Activated CD8-positive, alpha-beta memory T cell treated with anti-CD3 and anti-CD28 coated beads for 48 hours (primary cell): ENCODE measurements at places on chromosomes 13 and 19.

- no peak for DNase-seq
Observed at GRCh38 chr19:36652958-36653357, 13.7 kb downstream of the ZNF461 start.

- DNase-seq = no peak
Observed at GRCh38 chr19:47283405-47284059, 8.8 kb downstream of the INAFM1 start.

DNA sequence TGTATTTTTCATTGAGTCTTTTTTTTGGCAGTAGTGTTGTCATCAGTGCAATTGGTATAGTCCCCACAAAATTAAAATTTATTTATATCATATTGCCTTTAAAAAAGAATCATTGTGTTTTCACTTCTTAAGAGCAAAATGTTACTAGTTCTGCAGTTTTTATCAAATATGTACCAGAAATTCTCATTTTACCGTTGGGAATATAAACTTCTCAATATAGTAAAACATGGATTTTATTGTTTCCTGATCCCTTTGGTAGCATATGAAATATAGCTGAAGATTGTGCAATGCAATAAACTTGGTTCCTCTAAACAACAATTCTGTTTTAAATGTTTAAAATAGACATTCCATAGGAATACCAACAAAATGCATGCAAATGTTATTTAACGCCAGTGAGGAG lies 306.5 kb upstream of the PCDH20 start:
- no peak for DNase-seq

DNA sequence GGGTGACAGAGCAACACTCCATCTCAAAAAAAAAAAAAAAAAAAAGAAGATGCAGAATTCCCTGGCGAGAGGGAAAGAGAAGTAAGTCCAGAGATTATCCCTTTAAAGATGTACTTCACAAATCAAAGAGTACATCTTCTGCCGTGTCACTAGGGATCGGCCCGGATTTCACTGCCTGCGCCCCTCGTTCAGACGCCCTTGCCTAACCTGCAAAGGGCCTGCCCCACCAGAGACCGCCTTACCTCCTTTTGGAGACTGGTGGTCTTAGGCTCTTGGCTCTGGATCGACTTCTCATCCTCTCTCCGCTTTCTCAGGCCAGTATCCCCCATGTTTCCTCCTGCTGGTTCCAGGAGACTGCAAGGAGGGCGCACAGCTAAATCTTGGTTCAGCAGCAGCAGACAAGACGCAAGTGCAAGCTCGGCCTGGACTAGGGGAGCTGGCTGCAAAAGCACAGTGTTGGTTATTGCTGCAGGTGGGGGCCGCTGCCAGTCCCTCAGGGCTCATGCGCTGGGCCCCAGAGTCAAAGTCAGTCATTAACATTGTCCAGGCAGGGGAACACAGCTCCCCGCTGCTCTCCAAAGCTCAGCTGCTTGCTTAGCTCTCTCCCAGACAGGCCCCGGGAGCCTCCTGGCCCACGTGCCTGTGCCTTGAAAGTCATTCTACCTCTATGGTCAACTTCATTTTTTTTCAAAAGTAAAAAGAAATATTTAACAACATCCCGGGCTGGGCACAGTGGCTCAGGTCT lies 1.2 kb downstream of the SLC7A9 start:
- no peak for DNase-seq

GRCh38 chr19:51091126-51091525 lies 8.4 kb upstream of the KLK14 start:
- no peak for DNase-seq
